Mucosa of gallbladder (tissue), 1 donor: ENCODE measurements at places on chromosomes 16 and 17. TPM values are rescaled to one million over a fixed set of nuclear protein-coding genes. Genes with fewer than 3 reads are reported as not detected.

GRCh38 chr17:31549121-31549524 is 157.6 kb downstream of the RAB11FIP4 start:
- DNase-seq: no peak

DNA sequence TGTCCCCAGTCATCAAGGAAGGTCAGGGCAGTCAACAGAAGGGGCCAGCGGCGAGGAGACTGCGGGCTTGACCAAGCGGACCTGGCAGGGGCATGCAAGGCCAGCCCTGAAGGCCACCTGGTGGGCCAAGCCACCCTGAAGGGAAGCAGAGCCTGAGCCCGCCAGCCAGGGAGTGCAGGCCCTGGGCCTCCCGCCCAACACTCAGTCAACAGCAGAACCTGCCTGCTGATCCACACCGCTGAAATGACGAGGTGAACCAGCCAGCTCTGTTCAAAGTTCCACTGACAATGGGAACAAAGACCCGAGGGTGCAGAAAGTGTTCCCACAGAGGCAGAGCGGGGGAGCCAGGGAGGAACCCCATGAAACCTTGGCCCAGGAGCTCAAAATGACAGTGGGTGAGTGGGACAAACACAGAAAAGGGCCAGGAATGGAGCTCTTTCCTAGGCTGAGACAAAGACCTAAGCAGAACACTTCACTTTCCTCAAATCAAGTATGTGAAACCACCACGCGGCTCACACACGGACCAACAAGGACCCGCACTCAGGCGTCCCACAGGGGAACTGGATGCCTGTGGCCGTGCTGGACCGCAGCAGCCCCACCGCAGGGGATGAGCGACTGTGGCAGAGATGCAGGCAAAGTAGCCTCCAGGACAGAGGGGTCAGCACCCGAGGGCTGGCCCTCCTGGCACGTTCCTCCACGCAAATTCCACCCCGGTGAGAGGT is 12.0 kb downstream of the AXIN1 start:
- no peak for DNase-seq

- DNase-seq: no peak
Observed at GRCh38 chr16:48102083-48103008, 53.4 kb downstream of the ABCC12 start.

DNA sequence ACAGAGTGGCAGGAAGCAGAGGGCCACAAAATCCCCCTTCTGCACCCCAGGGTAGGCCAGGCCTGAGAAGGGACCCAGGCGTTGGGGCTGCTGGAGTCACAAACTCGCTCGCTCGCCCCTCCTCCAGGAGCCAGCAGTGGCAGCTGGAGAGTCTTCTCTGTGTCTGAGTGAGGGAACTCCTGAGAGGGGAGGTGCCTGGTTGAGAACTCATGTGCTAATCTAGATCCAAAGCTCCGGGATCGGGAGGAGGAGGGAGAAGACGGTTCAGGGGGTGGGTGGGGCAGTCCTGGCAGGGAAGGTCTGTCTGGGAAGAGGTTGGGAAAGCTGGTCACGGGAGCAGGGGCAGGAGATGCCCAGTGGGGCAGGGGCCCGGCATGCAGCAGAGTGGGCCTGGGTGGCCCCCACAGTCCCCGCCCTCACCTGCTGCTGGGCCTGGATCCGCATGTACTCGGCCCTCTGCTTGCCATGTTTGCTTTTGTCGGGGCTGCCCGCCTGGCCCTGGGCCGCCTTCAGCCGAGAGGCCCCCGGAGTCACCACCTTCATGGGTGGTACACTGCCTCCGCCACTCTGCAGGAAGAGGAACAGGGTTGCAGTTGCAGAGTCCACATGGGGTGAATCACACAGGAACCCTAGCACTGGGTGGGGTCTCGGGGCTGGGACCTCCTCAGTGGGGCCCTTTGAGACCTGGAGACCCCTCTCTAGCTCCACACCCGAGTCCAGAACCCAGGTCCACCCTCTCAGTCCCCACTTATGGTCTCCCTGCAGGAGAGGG is 62.2 kb downstream of the SRCIN1 start:
- DNase-seq: no peak

- DNase-seq: peak; percentile 79
Observed at GRCh38 chr17:77494664-77495435, 354.1 kb downstream of the SEC14L1 start.

DNA sequence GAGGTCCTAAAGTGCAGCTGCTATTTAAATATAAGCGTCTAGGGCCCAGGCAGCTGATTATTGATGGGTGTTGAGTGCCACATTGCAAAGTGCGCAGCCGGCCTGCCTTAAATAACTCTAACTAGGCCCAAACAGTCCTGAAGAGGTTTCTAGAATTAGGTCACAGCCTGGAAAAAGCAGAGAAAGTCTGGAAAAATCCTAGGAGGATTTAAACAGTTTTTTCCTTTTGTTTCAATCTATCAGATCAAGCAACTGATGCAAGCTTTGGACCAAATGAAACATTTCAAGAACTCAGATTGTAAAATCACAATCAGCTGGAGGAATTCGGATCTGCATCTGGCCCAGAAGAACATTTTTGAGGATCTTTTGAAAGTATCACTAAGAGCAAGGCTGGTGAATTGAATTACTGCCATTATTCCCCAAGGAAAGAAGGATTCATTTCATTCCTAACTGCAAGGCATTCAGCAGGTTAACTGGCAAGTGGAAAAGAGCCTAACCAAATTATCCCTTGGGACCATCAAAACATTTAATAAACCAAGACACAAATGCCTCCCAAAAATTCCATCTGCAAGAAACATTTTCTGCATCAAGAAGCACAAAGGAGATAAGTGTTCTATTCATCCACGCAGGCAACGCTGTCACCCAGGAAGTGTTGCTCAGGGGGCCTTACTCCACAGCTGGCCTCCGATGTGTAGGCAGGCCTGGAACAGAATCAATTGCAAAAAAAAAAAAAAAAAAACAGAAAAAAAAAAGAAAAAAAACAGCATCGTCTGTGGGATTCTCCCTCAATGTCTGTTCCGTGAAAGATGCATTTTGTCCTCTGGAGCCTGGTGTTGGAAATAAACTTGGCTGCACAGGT is 46.1 kb downstream of the IRX3 start:
- DNase-seq: no peak

CLEC18A gene
- 3.6 TPM for total RNA-seq

BAIAP3 gene
- 2.6 TPM for total RNA-seq

KPNB1 gene
- total RNA-seq: 207 TPM

SNAI3 gene
- total RNA-seq: 1.9 TPM
